CD4-positive, alpha-beta T cell treated with Interleukin-17A for 1 hour (primary cell): ENCODE measurements at places on chromosomes 16 and 17.
A peak's percentile ranks its signal among the peaks of the same experiment; 100 is the strongest.

DNA sequence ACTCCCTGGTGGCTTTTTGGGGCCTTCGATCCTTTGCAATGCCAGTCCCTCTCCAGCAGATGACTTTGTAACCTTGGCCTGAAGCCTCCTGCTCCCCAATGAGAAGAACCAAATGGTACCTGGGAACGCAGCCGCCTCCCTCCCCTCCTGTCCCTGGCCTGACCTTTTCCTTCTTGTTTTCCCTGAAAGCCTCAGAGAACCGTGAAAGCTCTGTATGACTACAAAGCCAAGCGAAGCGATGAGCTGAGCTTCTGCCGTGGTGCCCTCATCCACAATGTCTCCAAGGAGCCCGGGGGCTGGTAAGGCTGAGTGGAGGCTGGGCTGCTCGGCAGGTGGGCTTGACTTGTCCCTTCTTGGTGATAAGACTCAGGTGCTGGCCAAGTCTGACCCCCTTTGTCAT, 88.0 kb downstream of the SDR42E1 start:
- DNase-seq = no peak

DNA sequence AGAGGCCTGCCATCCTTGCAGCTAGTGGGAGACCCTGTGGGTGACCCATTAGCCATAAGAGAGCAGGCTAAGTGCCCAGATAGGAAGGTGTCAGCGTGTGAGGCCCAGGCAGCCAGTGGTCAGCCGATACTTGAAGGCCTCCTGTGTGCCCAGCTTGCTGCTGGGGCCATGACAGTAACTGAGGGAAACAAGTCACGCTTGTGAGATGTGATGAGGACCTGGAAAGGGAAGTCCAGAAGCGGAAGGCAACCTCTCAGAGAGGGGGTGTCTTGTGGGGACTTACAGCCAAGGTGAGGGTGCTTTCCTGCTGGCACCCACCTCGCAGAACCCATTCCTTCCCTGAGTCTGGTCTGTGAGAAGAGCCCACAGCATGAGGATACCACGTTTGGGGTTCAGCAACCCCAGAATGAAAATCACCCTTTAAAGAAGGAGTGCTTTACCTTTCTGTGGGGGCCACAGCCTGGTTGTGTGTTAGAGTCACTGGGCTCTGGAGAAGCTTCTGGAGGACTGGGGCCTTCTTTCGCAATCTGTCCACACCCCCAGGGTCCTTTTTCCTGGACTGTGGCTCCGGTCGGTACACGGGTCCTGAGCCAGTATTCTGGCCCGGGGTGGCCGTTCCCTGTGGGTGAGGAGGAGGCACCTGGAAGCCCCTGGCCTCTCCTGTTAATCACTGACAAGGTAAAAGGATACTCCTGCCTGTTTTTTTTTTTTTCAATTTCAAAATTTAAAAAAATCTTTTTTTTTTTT, 53.9 kb downstream of the PLCG2 start:
- no peak for DNase-seq

DNA sequence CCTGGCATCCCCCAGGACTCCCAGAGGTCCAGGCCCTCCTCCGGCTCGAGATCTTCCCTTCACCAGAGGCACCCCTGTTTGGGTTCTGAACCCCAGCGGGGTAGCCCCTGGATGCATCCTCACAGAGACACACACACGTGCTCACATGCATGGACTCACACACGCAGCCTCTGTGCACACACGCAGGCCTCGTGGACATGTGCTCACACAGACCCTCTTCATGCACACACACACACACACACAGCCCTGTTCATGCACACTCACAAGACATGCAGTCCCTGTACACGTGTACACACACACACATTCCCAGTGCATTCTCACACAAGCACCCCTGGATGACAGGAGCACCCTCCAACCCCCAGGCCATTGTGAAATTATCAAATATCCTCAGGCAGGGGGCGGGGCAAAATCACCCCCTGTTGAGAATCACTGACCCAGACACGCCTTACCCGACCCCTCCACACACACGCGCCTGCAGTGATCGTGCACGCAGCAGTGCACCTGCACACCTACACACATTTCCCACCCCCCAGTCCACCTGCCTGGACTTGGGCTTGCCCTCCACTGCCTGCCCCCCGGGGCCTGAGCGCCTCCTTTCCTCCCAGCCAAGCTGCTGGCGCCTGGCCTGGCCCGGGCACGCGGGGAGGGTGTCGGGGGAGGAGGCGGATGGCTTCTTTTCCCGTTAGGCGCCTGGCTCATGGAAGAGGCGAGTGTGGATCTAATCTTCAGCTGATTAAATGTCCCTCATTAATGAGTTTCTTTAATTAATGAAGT, 62.6 kb downstream of the ENGASE start:
- DNase-seq = no peak

- DNase-seq = peak; percentile 95
These were observed at the start of gene C17orf107 for GRCh38 chr17:4899341-4900230. C17orf107 (plus strand) TSS chr17:4899536; CDS start chr17:4899763, 227 bp downstream.

GRCh38 chr16:26598998-26599784, 467.5 kb upstream of the C16orf82 start:
- no peak for DNase-seq

GRCh38 chr17:8586766-8587165, 43.8 kb downstream of the MYH10 start:
- DNase-seq = no peak

DNA sequence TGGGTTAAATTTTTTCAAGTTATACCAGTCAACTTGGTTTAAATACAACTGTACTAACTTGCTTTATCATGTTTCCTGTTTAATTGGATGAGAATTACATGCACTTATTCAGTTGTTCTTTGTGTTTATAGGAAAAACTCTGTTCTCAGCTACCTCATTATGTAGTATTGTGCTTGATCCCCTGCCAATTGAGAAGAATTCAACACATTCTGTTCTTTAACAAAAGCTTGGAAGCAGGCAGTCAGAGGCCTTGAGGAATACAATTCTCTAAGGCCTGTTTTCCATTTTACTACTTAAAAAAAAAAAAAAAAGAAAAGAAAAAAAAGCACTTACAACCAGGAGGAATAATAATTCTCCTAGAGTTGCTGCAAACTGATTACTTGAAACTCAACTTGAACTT, 60.6 kb upstream of the CMIP start:
- DNase-seq = no peak

- DNase-seq = no peak
These were observed 116.1 kb downstream of the METRNL start for GRCh38 chr17:83195330-83196023.

- DNase-seq = no peak
These were observed 9.6 kb upstream of the PLEKHG4 start for GRCh38 chr16:67269766-67270165.

DNA sequence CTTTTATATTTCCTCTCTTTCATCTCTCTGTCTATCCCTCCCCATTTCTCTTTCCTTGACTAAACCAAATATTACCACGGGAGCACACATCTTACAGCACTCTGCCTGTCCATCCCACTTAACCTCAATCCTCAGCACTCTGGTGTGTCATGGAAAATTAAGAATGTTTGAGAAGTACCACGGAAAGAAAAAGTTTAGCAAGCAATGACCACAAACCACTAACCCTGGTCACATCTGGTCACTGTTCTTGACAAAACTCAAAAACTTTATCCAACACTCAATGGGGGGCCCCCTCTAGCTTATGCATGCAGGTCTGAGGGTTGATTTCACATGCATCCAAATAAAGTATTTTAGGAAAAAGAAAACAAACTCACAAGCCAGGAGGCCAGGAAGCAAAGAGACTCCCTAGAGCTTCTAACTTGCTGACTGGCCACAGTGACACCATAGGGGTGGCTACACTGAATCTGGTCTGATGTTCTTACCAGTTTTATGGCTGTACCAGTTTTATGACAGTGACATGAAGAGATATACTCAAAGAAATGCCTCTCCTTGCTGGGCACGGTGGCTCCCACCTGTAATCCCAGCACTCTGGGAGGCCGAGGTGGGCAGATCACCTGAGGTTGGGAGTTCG, 229.2 kb downstream of the STX8 start:
- DNase-seq = no peak

GRCh38 chr17:58527949-58528348, 13.5 kb upstream of the MTMR4 start:
- no peak for DNase-seq

- no peak for DNase-seq
These were observed 605.8 kb upstream of the CDH11 start for GRCh38 chr16:65727534-65728137.

- no peak for DNase-seq
These were observed 21.0 kb downstream of the PHB1 start for GRCh38 chr17:49393491-49394255.

DNA sequence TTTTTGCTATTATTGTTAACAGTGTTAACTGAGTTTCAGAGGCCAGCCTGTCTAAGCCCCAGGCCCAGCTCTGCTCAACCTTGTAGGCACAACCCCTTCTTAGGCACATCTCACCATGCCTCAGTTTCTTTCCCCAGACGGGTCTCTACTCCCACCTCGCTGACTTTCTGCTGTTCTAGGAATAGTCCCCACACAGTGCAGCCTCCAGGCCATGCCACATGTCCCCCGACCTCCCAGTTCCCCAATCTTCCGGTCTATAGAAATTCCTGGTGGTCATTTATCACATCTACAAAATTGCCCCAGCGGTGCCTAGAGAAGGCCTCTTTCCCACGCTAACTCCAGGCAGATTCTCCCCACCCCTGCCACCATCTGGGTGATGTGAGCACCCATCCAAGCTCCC, 34.8 kb downstream of the ADGRG5 start:
- no peak for DNase-seq

GRCh38 chr16:69720822-69721430, 5.4 kb downstream of the NQO1 start:
- DNase-seq = no peak

DNA sequence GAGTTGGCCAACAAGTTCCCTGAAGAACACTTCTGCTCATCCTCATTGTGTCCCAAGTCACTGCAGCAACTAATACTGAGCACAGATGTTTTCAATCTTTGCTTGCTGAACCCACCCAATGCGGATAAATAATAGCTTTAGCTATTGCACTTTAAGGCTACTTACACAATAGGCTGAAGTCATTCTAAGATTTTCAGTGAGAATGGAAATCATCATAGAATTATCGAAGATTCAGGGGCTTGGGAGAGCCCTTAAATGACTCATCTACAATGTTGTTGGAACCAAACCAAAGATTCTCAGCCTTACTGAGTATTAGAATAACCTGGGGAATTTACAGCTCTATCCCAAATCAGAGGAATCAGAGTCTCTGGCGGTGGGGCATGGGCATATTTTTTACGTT, 51.2 kb downstream of the SYCE1L start:
- DNase-seq = no peak

- no peak for DNase-seq
These were observed 484.1 kb upstream of the SALL1 start for GRCh38 chr16:51635181-51635580.

GRCh38 chr17:41962111-41962510, 4.5 kb upstream of the CNP start:
- DNase-seq = no peak

DNA sequence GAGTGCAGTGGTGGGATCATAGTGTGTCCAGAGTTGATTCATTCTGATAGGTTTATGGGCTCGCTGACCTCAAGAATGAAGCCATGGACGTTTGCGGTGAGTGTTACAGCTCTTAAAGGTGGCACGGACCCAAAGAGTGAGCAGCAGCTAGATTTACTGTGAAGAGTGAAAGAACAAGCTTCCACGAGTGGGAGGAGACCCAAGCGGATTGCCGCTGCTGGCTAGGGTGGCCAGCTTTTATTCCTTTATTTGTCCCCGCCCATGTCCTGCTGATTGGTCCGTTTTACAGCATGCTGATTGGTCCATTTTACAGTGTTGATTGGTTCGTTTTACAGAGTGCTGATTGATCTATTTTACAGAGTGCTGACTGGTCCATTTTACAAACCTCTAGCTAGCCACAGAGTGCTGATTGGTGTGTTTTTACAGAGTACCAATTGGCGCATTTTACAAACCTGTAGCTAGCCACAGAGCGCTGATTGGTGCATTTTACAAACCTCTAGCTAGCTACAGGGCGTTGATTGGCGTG, 17.5 kb downstream of the CACNG4 start:
- DNase-seq = no peak

DNA sequence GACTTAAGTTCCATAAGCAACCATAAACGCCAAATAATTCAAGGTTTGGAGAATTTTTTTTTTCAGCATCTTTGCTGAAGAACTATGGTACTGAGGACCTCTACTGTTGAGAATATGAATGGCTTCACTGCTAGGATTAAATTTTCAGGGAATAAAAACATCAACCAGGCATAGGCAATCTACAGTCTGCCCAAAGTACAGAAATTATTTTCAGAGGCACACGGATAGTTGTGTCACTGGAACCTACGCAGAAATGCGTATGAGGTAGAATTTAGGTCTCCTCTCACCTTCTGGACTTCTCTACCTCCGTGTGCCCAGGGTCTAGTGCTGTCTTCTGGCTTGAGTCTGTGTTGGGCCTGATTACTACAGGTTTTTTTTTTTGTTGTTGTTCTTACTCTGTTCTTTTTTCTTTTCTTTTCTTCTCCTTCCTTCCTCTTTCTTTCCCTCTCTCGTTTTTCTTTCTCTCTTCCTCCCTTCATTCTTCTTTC, 39.7 kb downstream of the NACA2 start:
- peak; percentile 10 for DNase-seq

- DNase-seq = peak; percentile 16
These were observed 467.3 kb downstream of the KCNJ2 start for GRCh38 chr17:70636517-70637133.

GRCh38 chr16:75644240-75645012, 3.0 kb downstream of the KARS1 start:
- peak; percentile 60 for DNase-seq

DNA sequence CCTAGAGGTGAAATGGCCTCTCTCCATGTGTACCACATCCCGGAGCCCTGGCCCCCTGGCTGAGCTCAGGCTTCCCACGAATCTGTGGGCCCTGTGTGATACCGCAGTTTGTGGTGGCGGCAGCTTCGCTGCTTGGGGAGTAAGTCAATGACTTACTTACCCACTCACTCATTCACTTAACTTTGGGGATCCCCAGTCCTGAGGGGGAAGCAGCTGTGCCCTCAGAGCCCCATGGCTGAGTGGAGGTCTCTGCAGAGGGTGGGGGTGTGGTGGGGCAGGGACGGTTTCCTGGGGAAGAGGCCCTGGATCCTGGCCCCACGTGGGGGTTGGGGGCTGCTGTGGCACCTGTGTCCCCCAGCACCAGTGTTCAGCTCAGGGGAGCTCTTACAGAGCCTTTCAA, 13.2 kb downstream of the KCNJ12 start:
- DNase-seq = no peak

- no peak for DNase-seq
These were observed 11.9 kb upstream of the CYTH1 start for GRCh38 chr17:78793968-78794367.

- no peak for DNase-seq
These were observed 736 bp downstream of the APPBP2 start for GRCh38 chr17:60525328-60525684.

DNA sequence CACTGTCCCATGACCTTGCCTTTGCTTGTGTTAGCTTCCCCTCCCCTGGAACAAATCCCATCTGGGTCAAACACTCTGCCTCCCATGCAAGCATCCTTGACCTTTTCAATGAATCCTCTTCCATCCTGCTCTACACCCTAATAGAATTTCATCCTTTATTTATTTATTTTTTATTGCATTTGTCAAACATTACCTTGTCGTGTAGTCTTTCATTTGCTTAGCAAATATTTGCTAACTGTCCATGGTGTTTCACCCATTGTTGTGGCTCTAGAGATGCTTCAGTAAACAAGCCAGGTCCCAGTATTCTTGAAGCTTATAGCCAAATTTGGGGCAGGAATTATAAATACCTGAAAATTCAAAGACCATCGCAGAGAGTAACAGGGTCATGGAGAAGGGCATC, 51.0 kb upstream of the MRTFB start:
- DNase-seq = no peak
